ENCODE measurements at places on chromosomes 4 and X.

GRCh38 chr4:174332741-174333493 lies 49.2 kb downstream of the CEP44 start:
- DNase-seq, result no peak

GRCh38 chrX:15749642-15750610 lies 11.9 kb downstream of the CA5B start:
- no peak for DNase-seq

DNA sequence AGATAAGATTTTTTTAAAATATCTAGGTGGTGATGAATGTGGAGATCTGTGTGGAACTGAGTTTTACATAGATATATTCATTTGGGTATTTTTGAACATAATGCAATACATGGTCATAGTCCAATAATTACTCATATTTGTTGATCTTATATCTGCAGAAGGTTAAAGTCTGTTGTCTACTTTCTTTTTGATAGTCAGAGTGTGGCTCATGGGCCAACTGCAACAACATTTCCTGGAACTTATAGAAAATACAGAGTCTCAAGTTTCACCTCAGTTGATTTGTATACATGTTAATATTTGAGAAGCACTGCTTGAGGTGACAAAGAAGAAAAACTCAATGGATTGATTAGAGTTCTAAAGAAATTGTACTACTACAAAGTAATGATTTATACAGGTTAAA lies 408.4 kb downstream of the ARAP2 start:
- DNase-seq, result no peak

DNA sequence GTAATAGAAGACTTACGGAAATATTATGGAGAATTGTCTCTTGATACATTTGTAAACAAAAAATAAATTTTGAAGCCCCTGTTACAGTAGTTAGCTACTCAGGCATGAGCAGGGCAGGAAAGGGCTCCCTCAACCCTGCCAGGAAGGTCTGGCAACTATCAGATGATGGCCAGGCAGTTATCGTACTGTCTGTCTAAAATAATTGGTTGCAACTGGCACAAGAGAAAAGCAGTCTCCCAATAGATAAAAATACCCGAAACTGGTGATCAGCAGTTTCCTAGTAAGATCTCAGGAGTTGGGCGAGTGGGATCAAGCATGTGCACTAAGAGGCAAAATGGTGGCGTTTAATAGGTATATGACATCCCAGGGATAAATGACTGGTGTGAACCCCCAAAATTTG lies 1336.3 kb downstream of the C4orf33 start:
- no peak for DNase-seq

DNA sequence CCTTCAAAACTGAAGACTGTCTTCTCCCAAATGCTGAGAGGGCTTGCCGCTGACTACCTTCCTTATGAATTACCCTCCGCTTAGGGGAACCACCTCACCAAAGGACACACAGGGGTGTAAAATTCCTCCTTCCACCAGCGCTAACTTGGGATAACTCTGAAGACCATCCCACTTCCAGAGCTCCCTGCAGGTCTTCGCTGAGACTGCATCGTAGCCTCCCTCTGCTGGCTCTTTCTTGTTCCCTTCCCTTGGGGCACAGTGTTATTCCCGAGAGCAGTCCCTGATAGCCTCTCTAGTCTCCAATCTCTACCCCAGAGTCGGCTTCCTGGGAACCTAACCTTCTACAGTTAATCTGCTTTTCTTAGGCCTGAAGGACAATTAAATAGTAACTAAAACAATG lies 725.5 kb upstream of the ATOH1 start:
- DNase-seq, result no peak

DNA sequence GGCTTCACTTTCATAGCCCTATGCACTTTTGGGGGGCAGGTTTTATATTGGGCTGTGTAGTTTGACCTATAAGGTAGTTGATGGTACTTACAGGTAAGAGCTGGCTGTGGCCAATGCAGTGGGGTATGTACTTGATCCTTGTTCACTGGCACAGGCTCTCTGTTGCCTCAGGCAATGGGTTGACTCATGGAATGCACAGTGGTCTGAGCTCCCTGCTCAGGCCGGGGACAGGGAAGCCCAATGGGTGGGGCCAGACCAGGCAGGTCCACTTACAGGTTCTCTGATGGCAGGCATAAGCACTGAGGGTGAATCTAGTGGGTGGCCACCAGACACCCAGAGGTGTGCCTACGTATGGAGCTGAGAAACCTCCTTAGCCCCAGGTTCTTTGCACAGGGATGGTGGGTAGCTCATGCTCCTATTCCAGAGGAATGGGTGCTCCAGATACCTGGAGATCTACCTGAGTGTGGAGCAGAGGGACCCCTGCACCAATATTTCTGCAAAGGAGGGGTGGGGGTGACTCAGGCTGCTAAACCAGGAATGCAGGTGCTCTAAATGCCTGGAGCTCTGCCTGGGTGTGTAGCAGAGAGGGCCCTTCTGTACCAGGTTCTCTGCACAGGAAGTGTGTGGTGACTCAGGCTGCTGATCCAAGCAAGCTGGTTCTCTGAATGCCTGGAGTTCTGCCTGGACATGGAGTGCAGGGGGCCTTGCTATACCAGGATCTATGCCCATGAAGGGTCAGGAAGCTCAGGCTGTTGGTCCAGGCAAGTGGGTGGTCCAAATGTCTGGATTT lies 52.3 kb downstream of the IL1RAPL2 start:
- no peak for DNase-seq

- no peak for DNase-seq
Observed at GRCh38 chr4:123564758-123565346, 168.3 kb downstream of the SPRY1 start.

- no peak for DNase-seq
Observed at GRCh38 chr4:151766691-151767090, 5.9 kb upstream of the GATB start.

DNA sequence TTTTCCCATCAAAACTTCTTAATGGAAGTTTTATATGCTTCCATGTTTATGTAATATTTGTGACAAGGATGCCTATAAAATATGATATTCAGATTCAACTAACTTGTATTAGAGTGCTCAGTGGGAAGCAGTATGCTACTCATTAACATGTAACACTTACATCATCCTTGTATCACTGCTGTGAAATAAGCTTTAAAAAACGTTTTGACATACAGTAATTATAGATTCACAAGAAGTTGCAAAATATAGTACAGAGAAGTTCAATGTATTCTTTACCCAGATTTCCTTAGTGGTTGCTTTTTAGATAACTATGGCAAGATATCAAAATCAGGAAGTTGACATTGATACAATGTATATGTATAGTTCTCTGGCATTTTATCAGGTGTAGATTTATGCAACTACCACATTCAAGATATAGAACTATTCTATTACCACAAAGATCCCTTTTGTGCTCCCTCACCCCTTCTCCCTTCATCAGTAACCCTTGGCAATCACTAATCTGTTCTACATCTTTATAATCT lies 56.3 kb downstream of the DTHD1 start:
- DNase-seq, result no peak

GRCh38 chr4:80279751-80280150 lies 13.3 kb downstream of the FGF5 start:
- DNase-seq, result no peak

DNA sequence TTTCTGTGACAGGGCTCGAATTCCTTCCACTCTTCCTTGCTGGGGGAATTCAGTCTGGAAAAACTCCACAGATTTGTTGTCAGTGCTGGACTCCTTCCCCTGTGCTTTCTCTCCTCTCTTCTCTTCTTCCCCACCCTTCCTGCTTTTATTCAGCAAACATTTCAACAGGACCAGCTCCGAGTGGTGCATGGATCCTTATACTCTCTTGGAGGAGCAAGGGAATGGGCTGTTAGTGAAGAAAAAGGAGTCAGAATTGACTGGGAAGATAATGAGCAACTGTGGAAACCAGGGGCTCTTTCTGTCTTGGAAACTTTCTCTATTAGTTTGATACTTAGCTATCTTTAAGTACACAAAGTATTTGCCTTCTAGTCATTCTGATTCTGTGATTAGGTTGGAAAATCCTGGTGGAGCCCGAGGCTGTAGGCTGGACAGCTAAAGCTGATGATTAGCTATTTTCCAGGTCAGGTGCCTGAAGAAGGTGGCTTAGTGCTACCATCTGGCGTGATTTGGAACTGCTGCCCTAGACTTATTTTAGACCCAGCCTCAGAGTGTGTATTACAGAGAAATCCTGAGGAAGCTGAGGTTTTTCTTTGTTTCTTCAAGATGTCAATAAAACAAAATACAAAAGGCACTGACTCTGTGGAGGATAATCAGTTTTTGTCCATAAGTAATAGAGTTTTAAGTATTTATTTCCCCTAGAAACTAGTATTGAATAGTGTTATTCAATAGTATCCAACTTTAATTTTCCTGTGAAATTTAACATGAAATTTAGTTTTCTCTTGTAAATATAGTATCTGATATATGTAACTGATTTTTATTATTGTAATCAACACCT lies 38.4 kb downstream of the NAP1L5 start:
- no peak for DNase-seq

DNA sequence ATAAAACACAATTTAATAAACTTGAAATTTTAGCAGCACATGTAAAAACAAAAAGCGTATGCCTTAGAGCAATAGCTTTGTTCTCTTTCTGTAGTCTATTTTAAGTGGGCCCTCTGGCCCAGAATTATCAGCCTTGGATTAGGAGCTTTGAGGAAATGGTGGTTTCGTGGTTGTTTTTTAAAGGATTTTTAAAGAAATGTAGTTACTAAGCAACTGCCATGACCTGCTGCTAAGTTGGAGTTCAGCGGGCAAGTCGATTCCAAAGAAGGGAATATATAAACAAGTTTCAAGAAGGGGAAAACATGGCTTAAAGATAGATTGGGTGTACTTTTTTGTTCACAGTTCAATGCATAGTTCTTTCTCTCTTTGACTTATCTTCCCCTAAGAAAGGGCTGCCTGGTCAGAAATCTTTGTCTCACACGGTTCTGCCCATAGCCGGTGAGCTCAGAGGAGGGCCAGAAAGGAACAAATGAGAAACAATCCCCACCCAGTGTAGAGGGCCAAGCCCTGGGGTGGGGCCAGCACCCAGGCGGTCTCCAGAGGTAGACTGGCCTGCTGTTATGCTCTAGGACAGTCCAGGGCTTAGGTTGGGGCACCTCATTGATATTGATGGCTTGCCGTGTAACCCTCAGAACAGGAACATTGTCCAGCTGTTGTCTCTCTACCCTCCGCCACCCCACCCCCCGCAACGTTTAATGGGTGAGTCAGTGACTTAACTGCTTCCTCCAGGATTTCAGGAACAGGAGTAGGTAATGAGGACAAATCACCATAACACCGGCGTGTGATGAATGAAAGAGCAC lies 32.5 kb downstream of the DLG3 start:
- no peak for DNase-seq

DNA sequence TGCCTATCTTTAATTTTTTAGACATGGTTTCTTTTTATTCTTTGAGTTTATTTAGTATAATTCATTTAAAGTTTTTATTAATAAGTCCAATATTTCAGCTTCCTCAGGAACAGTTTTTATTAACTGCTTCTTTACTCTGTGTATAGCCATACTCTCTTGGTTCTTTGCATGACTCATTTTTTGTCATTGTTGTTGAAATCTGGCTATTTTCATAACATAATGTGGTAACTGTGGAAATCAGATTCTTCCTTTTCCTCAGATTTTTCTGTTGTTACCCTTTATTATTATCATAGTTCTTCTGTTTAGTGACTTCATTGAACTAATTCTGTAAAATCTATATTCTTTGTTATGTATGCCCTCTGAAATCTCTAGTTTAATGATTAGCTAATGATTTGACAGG lies 124.9 kb upstream of the CYSLTR1 start:
- DNase-seq, result no peak

GRCh38 chr4:89898304-89898716 lies 3.7 kb downstream of the MMRN1 start:
- no peak for DNase-seq

DNA sequence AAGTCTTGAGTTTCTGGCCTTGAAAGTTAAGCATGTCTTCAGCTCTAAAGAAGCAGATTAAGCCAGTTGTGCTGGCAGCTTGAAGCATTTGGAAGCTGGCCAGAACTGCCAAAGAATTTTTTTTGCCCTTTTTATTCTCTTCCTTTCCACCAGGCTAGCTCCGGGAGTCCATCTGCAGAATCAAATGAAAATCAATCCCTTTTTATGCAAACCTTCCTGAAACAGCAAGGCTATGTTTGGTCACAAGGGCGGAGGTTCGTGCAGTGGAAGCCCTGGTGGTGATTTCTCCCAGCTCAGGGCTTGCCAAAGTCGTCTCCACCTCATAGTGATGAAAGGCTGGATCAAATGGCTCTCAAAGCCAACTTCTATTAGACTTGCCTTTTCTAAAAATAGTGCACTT lies 21.6 kb upstream of the C4orf54 start:
- DNase-seq, result no peak

DNA sequence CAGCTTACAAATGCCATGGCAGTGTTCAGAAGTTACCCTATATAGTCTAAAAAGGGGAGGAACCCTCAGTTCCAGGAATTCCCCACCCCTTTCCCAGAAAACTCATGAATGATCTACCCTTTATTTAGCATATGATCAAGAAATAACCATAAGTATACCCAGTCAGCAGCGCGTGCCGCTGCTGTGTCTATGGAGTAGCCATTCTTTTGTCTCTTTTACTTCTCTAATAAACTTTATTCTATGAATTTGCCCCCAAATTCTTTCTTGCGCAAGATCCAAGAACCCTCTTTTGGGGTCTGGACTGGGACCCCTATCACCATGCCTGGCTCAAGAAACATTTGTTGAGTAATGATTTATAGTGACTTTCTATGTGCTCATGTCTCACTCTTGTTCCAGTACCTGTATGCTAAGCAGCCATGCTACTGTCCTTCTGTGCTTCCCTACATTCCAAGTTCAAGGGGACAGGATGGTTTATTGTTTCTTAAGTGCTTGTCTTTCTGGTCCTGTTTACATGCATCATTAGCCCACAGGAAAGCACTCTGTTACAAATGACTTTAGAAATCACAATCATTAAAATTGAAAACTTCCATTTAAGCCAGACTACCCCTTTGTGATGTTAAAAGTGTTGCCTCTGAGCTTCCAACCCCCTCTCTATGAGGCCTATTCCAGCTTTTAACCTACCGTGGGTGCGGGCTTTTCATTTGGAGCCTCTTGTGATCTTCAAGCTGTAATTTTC lies 63.4 kb upstream of the S100G start:
- no peak for DNase-seq

GRCh38 chrX:11908371-11908770 lies 150.3 kb downstream of the MSL3 start:
- DNase-seq, result no peak

DNA sequence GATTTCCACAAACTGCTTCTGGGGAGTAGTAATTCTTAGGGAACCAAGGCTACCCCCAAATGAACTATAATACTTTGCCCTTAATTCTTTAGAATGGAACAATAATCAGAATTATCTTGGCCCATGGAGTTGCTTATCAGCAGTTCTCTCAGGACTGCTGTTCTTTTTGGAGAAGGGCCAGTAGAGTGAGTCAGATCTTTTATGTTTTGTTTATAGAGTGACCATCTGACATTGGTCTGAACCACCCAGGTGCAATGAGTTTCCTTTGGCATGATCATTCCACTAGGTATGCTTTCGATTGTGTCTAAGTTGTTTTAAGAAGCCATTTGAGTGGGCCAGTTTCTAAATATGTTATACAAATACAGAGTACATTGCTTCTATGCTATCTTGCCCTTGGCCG lies 31.8 kb downstream of the PRRG1 start:
- no peak for DNase-seq

DNA sequence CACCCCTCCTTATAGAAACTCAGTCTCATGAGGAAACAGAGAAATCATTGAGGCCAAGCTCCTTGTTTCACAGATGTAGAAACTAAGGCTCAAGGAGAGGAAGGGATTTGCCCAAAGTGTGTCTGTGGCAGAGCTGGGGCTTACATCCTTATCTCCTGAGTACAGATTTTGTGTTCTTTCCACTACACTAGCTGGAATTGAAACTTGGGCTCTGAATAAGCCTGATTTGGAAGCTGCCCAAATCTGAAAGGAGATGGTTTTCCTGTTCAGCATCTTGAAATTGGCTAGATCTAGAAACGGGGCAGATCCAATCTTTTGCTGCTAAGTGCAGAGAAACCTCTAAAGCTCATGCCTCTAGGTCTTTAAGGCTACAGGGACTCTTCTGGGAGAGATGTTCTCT lies 24.3 kb downstream of the AWAT2 start:
- no peak for DNase-seq

Measured in activated CD4-positive, alpha-beta T cell treated with anti-CD3 and anti-CD28 coated beads for 1 hour (primary cell).